ENCODE measurements at places on chromosomes 13 and 19.

DNA sequence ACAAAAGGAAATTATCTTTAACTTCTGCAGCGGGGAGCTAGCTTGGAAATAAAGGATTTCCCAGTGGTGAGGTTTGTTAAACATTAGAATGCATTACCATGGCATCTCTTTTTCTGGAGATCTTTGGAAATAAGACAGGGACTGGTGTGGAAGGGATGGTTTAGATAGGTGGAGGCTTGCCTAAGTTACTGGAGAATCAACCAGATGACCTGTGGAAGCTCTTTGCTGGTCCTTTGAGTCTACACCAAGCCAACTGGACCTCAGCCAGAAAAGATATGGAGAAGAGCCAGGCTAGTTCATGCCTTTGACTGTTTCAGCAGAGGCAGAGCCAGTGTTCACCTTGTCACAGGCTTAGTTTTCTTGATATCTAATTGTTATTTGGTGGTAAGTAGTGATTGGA is 134.7 kb downstream of the KCNRG start:
- no peak for DNase-seq

DNA sequence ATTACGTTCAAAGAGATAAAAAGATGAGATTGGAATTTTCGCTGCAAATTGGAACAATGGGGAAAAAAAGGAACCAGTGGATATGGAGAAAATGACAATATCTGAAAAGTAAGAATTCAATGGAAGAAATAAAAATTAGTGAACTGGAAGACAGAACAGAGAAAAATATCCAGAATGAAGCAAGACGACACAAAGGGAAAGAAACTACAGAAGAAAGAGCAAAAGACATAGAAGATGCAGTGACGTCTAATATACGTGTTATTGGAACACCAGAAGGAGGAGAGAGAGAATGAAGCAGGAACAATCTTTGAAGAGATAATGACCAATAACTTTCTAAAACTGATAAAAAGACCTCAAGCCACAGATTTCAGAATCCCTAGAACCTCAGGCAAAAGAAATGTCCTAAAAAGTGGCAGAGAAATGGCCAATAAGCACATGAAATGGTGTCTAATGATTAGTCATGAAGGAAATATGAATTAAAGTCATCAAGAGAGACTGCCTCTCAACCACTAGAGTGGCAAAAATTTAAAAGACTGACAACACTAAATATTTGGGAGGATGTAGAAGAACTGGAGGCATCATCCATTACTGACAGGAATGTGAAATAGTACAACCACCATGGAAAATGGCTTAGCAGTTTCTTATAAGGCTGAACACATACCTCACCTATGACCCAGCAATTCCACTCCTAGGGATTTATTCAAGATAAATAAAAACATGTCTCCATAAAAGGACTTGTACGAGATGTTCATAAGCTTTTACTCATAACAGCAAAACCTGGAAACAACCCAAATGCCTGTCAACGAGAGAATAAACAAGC is 56.5 kb downstream of the GADD45B start:
- no peak for DNase-seq

- DNase-seq, result no peak
Measured at GRCh38 chr13:113433391-113433916, 19.8 kb downstream of the ADPRHL1 start.

DNA sequence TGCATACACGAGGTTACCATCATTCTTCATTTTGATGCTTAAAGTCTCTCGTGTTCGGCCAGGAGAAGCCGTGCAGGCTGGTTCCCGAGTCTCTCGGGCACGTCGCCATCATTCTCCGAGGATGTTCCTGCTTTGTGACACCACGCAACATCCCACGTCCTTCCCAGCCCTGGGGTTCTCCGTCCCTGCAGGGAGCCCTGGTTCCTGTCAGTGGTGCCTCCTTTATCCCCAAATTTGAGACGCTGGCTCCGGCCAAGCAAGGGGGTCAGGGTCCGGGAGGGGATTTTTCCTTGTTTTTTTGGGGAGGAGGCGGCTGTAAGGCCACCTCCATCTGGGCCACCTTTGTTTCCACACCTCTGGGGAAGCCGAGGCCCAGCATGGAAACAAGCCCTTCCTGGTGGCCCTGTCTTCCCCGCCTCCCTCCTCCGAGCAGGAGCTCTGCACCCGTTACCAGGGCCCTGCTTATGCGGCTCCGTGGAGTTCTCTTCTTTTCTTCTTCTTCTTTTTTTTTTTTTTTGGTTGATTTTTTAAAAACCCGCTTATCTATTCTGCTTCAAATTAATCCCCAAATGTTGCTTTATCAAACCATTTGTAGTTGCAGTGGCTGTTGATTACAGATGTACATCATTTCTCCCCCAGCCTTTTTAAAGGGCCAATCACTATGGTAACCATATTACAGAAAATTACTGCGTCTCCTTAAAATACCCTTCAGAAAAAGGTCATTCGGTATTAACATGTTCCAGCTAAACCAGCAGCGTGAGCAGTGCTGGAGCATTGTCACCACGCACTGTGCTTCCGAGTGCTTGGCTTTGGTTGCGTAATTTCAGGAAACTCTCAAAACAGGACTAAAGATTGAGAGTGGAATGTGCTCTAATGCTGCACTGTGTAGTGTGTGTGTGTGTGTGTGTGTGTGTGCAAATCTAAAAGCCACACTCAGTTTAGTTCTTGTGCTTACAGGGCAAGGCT is 50.4 kb downstream of the TEX29 start:
- no peak for DNase-seq

DNA sequence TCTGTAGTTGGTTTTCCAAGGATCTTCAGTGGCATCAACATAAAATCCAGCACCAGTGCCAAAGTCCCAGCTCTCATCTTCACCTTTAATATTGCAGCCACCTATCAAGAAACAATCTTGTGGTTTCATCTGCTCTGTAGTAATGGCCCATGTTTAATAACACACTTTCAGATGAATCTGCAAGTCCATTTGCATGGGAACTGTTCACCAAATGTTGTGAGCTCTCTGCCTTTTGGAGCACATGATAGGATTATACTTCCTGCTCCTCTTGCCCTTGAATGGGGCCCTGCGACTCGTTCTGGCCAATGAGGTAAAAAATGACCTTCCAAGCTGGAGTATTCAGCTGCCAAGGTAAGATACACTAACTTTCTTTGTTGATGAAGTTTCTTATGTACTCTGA is 14.3 kb downstream of the ESD start:
- DNase-seq, result no peak

DNA sequence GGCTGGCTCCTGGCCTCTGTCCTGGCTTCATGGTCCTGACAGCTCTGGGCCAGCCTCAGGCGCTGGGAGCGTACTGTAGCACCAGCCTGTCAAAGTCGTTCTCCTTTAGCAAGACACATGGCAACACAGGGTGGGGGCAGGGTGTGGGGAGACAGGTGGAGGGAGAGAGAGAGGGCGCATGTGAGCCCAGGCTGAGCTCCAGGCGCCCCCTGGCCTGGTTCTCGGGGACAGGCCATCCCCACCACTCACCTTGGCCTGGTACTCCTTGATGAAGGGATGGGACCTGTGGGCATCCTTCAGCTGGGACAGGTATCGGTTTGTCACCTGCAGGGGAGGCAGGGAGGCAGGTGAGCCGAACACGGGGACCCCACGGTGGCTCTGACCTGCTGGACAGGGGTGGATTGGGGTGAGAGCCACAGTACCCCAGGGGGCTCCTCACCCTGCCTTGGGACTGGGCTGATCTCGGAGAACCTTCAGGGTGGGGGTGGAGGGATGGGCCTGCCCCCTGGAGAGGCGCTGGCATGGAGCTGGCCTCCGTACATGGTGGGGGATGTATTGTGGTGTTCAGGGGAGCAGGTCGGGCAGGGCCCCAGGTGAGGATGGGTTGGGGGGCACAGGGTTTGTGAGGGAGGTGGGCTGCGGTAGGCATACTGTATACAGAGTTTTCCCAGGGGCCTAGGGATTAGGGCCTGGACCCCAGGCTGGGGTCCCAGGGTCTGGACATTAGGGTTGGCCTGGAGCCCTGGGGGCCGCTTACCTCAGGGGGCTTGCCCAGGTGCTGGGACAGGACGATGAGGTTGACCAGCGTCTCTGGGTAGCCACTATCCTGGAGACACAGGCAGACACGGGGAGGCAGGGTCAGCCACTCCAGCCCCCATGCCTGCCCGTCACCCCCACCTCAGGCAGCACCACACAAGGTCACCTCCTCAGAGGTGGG is 3.9 kb upstream of the CERS1 start:
- no peak for DNase-seq

DNA sequence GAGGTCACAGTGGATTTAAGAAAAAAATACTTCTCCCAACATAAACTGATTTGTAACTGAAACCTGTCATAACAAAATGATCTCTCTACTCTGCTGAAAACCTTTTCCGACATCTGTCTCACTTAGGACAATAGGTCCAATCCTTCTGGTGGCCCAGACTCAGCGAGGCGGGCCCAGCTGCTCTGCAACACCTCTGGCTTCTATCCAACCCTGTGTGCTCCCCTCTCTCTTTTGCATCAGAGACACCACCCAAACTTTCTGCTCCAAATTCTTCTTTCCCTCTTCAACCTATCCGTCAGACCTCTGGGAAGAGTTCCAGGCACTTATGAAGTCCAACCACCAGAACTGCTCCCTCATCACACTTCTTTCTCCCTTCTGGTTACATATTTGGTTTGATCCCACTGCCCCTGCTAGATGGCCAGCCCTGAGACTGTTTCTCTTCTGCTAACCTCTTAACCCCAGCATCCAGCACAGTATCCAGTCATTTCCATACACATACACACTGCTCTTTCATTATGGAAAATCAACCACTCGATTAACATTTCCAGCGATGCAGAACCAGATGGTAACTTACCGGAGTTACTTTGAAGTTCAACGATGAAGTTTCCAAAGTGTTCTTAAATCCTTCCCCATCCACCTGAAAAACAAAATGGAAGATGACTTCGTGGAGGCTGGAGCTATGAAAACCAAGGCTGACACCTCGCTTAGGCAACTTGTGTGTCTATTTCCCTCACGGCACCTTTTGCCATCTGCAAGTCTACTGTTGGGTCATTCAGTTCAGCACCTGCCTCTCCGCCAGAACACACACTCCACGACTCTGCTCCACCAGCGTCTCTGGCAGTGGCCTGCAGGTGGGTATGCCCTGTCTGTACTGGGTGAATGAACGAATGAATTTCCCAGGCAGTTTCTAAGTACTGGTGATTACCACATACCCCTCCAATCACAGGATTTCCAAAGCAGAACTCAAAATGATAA is 9.4 kb downstream of the SAFB2 start:
- DNase-seq, result no peak

- no peak for DNase-seq
Measured at GRCh38 chr13:99600318-99600717, 99.0 kb downstream of the TM9SF2 start.

- no peak for DNase-seq
Measured at GRCh38 chr13:82036602-82037001, 1695.7 kb upstream of the SPRY2 start.

GRCh38 chr19:56476093-56476492 is 1.1 kb downstream of the ZNF667 start:
- DNase-seq, result no peak

DNA sequence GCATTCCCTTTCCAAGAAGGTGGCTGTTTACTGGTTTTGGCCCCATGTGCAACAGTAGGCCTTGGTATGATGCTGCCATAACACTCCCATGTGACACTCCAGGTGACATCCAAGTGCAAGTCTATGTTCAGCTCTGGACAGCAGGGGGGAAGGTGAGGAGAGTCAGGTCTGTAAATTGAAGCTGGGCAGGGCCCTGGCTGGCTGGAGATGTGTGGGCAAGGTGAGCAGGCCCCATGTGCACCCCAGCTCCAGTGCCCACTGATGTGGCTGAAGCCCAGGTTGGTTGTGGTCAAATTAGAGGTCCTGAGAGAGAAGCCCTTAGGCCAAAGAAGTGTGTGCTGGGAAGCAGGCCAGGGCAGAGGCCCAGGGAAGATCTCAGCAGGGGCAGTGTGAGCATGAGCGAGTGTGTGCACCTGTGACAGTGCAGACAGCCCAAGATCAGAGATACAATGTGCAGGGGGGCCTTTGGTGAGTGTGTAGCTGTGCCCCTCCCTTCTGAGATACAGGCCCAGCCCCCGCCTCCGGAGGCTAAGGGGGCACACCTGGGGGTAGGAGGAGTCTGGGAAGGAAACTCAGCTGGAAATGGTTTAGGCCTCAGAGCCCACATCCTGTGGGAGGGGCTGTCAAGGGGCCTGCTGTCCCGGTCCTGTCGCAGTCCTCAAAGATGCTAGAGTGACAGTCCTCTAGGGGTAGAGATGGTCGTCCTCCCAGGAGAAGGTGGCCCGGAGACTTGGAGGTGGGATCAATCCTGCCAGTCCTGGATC is 18.6 kb downstream of the DEDD2 start:
- DNase-seq, result no peak

- DNase-seq, result no peak
Measured at GRCh38 chr13:27371932-27372331, 52.5 kb upstream of the GTF3A start.

DNA sequence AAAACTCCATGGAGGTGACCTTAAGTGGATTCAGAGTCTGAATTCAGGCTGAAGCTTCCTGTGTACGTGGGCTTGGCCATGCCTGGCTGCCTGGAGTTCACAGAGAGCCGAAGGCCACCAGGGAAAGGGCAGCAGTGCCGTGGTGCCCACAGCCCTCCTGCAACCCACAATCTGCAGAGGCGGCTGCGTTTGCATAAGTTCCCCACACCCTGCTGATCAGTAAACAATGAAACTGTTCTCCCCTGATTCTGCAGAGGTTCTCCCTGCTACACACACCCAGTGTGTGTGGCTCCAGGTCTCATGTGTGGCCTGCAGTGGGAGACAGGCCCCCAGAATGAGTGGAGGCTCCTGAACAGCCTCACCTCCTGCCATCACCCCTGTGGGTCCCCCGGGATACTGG is 126.9 kb upstream of the SLC7A1 start:
- no peak for DNase-seq

DNA sequence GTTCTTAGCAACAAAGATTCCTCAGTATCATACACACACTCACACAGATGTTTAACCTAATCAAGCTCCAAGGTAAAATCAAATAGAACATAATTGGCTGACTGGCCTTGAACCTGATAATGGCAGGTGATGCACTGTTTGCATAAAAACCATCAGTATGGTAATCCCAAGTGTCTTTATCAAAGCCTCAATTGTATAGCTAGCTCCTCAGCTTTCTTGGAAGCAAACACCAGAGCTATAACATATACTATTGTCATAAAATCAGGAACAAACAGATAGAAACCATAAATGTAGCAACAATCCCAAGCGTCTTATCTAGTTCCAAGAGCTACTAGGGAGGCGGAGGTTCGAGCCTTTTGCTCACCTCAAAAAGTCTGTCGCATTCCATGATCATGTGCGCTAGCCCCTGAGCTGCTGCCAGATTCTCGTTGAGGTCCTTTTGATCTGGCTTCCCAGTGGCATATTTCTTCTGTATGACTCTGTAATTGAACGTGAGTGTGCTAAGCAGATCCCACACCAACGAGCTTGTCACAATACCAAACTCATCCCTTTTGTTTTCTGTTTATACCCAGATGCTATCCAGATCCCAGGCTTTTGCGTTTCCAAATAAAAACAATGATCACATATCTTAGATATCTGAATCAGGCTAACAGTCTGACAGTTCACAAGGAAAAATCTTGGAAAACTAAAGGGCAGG is 95.3 kb downstream of the KL start:
- no peak for DNase-seq

GRCh38 chr13:28953714-28954418 is 133.7 kb downstream of the MTUS2 start:
- no peak for DNase-seq

All from stimulated activated CD8-positive, alpha-beta memory T cell treated with anti-CD3 and anti-CD28 coated beads, Interleukin-15, amount 100 ng/mL, for 24 hours (primary cell).